ENCODE measurements at places on chromosomes 2 and 18. TPM values are rescaled to one million over a fixed set of nuclear protein-coding genes. Genes with fewer than 3 reads are reported as not detected.

Gene SERPINB2
- total RNA-seq: 1.2 TPM

DNA sequence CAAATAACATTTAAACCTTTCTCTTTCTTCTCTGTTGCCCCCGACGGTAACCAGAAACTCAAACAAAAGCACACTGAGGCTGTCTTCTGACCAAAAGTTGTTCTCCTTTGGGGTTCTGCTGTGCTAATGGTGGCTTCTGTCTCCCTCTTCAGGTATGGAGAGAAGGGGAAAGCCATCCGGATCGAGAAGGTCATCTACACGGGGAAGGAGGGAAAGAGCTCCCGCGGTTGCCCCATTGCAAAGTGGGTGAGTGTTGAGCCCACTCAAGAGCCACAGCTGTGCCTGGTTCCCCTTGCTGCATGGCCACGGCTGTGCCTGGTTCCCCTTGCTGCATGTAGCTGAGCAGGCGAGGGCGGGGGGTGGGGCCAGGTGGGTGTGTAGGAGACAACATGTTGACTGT, 67.4 kb downstream of the BOLA3 start:
- DNase-seq: no peak

DNA sequence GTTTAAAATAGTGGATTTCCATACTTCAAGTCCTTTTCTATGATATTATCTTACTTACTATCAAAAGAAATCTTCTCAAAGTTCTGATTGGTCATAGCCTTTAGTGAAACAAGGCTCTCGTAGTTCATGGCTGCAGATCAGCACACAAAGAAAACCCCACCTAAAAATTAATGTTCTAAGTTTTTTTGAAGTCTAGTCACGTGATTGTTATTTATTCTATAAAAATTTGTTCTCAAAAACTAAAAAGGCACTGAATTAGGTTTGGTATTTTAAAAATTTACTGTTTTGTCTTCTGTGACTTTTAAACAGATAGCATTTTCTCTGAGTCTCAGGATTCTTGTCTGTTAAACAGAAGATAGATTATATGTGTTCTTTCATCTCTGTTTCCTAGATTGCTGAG, 122.4 kb downstream of the KCNH7 start:
- DNase-seq: no peak

Gene FAM237A
- total RNA-seq: not detected

DNA sequence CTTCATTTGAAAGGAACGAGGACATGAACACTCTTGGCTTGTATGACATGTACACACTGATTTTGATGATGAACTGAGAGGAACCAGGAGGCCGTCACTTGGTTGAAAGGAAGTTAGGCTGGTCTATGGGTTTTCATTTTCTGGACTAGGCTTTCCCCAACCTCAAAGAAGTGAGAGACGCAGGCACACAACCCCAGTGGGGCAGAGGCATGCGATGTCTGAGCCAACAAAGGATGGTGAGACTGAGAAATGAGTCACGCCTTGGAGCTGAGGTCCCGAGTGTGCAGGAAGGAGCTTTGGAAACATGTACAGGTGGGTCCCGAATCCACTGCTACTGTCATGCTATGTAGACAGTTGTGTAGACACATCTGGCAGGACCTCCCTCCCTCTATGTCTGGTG, 24.1 kb downstream of the SIGLEC15 start:
- DNase-seq: no peak

All from posterior vena cava (tissue), 2 donors.